ENCODE measurements at places on chromosomes 12 and 14. TPM values are rescaled to one million over a fixed set of nuclear protein-coding genes. Genes with fewer than 3 reads are reported as not detected.

IKZF4 gene
- 1.8 TPM for total RNA-seq

EPS8 gene
- total RNA-seq, result 44.8 TPM

FGF6 gene
- total RNA-seq, result not detected

LIN7A gene
- total RNA-seq, result 13.4 TPM

TSPAN19 gene
- not detected for total RNA-seq

DNA sequence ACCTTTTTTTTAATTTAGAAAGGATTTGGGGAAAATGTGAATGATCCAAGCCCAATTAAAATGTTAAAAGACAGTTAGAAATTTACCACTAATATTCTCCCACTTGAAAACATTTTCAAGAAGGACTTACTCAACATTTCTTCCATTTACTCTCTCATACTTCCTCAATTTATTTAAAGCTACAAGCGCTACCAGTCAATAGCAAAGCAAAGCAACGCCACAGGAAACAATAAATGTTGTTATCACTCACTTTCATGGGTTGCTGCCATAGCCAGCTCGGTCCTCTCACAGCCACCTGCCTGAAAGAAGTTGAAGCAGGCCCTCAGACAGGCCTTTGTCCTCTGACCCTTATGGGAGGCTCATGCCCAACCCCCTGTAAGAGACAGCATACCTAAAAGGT, 6.0 kb upstream of the SOS2 start:
- DNase-seq, result no peak

- DNase-seq, result no peak
Measured at GRCh38 chr12:56954057-56954957, 3.1 kb downstream of the RDH16 start.

DNA sequence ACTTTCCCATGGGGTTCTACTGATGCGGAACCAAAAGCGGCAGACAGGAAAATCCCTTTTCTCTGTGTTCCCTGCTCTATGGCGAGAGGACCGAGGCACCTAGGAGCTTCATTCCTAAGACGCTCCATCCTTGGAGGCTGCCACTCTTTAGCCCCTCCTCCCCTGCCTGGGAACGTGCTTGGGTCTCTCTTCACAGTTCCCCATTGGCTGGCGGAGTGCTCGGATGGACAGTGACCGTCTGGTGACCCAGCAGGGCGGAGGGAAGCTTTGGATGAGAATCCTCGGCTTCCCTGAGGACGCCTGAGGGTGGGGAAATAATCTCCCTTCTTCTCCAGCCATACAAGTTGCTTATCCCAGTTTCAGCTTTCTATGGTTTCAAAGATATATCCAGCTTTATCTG, 37.3 kb downstream of the KCNA5 start:
- DNase-seq, result no peak

DNA sequence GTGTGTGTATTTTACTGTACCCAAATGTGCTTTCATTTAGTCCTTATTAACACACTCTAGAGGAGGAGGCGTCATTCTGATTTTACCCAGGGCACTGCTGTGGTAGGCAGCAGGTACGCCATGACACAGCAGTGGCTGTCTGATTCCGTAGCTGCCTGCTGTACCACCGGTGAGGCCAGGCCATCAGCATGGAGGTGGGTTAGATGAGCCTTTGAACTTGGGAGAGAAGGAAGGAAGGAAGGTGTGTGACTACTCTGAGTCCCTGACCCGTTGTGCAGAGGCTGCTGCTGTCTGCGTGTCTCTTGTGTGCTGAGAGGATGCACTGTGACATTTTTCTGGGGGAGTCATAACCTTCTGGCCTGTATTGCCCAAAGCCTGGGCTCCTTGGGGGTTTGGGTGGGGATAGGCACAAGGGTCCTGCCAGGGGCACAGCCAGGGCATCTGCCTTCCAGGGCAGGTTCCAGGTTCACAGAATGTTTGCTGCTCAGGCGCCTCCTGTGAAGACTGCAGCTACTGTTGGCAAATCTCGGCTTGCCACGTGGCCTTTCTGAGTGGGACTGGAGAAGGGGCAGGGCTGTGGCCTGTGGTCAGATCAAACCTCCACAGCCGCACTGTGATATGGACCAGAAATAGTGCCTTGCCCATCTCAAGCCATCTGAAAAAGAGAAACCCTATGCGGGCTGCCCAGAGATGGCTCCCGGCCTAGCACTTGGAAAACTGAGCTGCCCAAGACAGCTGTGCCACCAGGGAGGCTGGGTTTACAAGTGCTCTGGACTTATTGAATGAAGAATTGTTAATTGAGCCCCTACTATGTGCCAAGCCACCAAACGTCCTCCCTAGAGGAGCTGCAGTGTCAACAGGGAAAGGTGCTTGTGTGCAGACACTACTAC, 47.1 kb downstream of the MLXIP start:
- peak; percentile 83 for DNase-seq

- no peak for DNase-seq
Measured at GRCh38 chr12:77847680-77848431, 17.2 kb downstream of the NAV3 start.

DNA sequence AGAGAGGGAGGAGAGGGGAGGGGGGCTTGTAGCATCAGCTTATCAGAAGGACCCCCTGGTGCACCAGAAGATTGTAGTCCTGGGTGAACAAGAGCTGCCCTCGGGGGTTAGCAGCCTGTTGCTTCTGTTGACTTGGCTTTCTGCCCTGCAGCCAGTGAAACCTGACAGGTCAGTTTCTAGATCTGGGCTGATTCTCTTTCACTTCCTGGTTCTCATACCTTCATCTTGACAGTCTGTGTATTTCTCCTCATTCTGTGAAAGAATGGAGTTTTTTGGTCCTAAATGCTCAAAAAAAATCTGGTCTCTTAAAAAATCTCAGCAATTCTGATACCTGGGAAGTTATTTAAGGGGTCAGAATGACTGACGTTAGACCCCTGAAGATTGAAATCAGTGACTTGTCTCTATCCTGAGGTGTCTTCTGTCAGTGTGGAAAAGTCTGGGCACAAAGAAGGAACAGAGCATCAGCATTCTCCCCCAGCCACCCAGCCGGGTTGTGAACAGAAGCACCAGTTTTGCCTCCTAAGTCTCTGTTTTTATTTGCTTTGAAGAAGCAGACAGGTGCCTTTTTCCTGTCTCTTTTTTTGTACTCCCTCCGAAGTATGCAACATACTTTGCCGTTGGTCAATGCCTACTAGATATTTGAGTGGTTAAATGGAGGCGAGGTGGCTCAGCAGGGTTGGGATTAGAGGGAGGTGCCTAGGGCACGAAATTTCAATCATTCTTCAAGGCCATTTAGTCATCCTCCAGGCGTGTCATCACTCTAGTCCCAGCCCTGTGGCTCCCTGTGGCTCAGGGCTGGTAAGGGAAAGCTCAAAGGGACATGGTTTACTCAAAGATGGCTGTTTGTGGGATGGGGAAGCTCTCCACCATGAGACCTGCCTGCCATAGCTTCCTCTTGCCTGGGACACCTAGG, 24.0 kb downstream of the TTC9 start:
- no peak for DNase-seq

- no peak for DNase-seq
Measured at GRCh38 chr12:100481021-100481420, 7.4 kb downstream of the NR1H4 start.

DNA sequence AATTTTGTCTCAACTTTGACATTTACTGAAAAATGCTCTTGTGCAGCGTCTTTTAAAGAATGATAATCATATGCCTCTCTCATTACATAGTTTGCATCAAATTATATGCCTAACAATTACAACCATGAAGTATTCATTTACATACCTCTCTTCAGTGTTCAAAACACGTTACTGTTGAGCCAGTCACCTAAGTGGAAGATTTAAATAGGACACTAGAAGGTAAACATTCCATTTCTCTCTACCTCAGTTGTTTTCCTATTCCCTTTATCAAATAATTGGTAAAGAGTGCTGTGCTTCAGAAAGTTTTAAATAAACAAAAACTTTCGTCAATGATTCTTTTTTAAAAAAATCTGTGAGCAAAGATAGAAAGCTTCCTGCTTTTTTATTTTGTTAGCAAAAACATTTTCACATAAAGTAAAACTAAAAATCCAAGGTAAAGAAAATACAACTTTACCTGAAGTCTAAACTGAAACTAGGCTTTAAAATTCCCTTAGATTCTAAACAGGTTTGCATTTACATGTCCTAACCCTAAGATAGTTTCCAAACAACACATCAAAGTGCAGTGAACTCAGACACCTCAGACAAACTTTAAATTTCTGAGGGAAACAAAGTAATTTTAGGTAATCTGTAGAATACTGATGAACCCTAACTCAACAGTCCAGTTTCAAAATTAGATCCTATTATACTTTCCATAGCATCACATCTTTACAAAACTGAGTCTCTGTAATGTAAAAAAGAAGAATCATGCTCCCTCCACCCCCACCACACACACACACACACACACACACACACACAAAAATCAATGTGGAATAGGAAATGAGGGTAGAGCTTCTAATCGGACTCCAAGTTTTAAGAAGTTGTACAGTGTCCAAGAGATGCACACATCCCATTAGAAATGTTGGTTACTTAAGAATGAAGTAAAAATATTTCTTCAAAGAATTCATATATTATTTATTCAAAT, 46.2 kb downstream of the PAWR start:
- no peak for DNase-seq

DNA sequence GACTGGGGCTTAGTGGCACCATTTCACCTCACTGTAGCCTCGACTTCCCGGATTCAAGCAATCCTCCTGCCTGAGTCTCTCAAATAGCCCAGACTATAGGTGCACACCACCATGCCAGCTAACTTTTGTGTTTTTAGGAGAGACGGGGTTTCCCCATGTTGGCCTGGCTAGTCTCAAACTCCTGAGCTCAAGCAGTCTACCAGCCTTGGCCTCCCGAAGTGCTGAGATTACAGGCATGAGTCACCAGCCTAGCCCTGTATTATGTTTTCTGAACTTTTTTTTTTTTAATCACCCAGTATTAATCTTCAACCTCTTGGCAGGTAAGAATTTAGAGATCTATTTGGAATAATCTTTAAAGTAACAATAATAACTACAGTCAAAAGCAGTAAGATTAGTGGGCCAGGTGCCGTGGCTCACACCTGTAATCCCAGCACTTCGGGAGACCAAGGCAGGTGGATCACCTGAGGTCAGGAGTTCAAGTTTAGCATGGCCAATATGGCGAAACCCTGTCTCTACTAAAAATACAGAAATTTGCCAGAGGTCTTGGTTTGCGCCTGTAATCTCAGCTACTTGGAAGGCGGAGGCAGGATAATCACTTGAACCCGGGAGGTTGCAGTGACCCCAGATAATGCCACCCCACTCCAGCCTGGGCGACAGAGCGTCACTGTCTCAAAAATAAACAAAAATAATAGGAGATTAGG, 8.6 kb downstream of the NANOG start:
- no peak for DNase-seq

DNA sequence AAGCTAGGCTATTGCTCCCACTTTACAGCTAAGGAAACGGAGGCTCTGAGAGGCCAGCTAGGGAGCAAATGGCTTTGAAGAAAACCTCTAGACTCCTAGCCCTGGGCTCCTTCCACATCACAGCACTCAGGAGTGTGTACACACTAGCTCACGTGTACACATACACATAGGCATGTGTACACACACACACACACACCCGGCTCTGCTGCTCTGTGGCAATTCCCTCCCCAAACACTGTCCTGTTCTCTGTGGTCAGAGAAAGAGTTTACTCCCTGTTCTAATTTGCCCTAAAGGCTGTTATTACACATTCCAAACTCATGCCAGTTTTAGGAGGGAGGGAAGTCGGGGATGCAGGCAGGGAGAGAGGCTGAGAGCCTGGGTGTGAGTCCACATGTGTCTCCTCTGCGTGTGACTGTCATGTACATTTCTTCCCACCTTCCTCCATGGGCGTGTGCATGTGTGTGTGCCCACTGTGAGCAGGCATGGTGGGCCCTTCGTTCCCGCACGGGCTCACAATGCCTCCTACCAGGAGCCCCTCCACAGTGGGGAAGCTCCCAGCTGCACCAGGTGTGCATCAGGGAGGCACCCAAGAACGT, 14.2 kb downstream of the TRPV4 start:
- DNase-seq, result no peak

DNA sequence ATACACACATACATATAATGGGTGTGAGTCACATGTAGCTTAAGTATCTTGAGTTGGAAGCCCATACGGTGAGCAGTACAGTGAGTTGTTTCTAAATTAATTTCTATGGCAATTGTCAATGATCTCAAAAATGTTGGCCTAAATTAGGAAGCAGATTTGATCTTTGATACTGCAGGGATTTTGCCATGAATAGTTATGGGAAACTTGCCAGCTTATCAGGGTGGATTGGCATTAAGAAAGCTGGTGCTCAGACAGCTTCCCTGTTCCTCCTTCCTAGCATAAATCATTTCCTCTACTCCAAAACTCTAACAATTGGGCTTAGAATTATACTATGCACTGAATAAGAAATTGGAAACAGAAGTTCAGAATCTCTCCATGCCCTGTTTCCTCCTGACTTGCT, 150.9 kb upstream of the FRMD6 start:
- DNase-seq, result no peak

DNA sequence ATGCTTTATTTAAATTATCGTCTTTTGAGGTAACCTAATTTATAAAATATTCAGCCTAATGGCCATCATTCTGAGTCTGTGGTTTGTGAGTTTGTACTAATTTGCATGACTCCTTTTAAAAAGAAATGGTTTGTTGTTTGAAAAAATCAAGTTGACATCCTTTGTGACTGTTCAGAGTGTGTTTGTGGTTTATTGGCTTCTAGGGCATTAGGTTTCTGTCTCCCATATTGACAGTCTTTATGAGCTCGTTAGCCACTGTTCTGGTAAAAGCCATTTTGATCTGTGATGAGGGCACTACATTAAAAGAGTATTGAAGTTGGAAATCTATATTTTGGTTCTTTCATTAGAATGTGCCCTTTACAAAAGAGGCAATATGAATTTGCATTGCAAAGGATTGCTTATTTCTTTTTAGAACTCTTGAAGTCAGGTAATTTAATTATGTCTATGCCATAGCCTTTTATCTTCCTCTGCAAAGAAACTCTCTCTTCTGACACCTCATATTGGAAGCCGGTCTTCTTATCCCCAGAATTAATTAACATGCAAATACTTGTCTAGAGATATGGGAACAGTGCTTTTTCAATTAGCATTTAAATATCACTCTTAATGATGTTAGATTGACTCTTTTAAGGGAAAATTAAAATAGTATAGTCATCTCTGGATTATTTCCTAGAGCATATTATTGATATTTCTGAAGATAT, 95.0 kb downstream of the CRADD start:
- no peak for DNase-seq

DNA sequence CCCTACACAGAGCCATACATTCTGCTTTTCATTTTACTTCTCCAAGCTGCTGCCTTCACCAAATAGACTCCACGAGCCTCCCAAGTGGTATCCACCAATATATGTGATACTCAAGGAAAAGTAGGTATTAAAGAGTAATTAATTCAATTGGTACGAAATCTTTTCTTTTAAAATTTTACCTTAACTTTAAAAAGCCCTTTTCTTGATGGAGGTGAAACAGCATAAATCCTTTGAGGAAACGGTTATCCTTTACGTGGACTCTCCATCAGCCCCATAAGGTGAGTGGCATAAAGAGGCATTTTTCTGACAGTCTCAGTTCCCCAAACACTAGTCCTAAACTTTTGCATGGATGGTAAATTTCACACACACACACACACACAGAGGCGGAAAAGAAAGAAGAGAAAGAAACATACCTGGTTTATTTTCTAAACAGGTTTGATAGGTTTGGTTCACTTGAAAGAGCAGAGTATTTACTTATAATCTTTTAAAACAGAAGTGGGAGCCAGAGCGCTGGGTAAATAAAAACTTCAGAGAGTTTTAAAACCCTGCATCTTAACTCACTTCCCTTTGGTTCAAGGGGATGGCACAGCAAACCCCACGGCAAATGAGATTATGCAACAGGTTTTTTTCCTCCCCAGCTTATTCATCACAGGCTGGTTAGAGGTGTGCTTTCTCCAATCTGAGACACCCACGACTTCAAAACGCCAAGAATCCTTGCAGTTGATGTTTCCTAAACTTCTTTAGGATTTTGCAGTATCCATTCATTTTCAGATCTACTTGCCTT, 1.9 kb downstream of the DUSP16 start:
- no peak for DNase-seq

All from right lobe of liver (tissue), 6 donors.